ENCODE measurements at places on chromosomes 5 and 9.

- peak; percentile 23 for DNase-seq
Observed at GRCh38 chr5:72624641-72625236, 117.5 kb upstream of the ZNF366 start.

DNA sequence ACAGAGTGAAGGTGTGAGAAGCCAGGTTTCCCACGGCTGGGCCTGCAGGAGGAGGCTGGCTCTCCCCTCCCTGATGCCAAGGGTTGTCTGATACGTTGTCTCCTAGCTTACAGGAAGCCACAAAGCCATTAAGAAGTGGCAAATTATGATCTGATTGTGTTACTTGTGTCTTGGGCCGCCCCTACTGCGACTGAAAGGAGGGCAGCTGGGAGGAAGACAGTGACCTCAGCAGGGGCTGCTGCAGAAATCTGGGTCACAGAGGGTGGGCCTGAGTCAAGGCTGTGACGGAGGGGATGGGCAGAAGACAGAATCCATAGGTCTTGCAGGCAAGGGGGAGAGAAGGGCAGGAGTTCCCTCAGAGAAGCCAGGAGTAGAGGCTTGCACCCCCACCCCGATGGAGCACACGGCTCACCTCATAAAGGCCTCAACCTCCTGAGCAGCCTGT, 145.0 kb downstream of the FSTL4 start:
- no peak for DNase-seq

GRCh38 chr5:636951-637350, 24.8 kb downstream of the CEP72 start:
- DNase-seq: no peak

- no peak for DNase-seq
Observed at GRCh38 chr5:14284392-14285148, 141.4 kb downstream of the TRIO start.

DNA sequence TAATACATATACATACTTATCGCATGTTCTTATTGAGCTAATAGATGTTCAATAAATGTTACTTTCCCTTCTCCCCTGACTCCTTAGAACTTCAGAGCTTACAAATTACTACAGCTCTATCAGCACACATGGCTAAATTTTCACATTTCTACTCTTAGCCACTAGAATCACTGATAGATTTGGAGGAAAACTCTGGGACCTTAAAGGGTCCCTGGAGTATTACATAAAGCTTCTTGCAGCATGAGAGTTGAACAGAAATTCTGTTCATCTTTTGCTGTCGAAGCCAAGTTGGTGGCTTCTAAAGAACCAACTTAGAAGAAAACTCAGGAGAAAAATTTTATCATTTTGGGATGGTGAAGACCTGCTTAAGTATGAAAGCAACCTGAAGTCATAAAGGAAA, 15.5 kb downstream of the B4GALT1 start:
- DNase-seq: no peak

- DNase-seq: peak; percentile 79
Observed at GRCh38 chr5:103526164-103526915, 36.2 kb downstream of the NUDT12 start.

DNA sequence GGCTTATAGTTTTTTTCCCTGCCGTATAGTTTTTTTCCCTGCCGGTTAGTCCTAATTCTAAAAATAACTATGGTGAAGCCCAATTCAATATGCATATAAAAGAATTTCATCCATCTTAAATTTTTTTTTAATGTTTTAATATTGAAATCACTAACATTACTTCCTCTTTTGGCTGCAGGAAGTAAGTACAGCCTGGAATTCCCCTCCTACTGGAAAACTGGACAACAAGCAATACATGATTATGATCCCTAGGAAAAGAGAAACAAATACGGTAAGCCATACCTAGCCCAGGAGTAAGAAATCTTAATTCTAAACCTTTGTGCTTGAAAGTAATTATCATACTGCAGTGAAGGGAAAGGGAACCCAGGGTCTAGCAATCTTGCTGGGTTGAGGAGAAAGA, 119.0 kb downstream of the NR3C1 start:
- no peak for DNase-seq

GRCh38 chr5:40223884-40224402, 455.8 kb upstream of the PTGER4 start:
- DNase-seq: peak; percentile 78

GRCh38 chr9:106019039-106019680, 324.8 kb downstream of the TMEM38B start:
- no peak for DNase-seq

GRCh38 chr5:143561219-143561618, 157.7 kb upstream of the NR3C1 start:
- DNase-seq: no peak

- no peak for DNase-seq
Observed at GRCh38 chr9:99027443-99027842, 77.5 kb upstream of the TGFBR1 start.

GRCh38 chr9:91192381-91193086, 169.2 kb downstream of the AUH start:
- DNase-seq: no peak

GRCh38 chr9:93122721-93123221, 11.3 kb downstream of the NINJ1 start:
- DNase-seq: no peak

DNA sequence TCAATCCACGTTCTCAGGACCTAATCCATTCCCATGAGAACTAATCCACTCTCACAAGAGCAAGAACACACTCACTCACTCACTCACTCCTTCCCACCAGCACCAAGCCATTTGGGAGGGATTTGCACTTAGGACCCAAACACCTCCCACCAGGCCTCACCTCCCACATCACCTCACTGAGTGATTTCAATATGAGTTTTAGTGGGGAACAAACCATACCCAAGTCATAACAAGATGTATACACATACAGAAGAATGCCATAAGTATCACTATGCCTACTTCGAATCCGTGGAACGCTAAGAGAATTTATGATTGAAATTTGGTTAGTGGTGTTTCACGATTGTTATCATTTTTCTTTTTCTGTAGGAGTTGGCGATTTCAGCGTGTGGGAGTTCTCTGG, 29.3 kb upstream of the CTSL start:
- DNase-seq: no peak

GRCh38 chr9:15289603-15290002, 17.4 kb downstream of the TTC39B start:
- no peak for DNase-seq

GRCh38 chr5:149878371-149878770, 66.2 kb downstream of the PDE6A start:
- no peak for DNase-seq

GRCh38 chr5:65970481-65971367, 44.3 kb downstream of the ERBIN start:
- no peak for DNase-seq

GRCh38 chr9:36319806-36320205, 61.6 kb upstream of the GNE start:
- DNase-seq: no peak

- DNase-seq: no peak
Observed at GRCh38 chr5:80251636-80252035, 4.2 kb downstream of the SERINC5 start.

- DNase-seq: peak; percentile 14
Observed at GRCh38 chr9:132973713-132974112, 4.8 kb upstream of the GFI1B start.

DNA sequence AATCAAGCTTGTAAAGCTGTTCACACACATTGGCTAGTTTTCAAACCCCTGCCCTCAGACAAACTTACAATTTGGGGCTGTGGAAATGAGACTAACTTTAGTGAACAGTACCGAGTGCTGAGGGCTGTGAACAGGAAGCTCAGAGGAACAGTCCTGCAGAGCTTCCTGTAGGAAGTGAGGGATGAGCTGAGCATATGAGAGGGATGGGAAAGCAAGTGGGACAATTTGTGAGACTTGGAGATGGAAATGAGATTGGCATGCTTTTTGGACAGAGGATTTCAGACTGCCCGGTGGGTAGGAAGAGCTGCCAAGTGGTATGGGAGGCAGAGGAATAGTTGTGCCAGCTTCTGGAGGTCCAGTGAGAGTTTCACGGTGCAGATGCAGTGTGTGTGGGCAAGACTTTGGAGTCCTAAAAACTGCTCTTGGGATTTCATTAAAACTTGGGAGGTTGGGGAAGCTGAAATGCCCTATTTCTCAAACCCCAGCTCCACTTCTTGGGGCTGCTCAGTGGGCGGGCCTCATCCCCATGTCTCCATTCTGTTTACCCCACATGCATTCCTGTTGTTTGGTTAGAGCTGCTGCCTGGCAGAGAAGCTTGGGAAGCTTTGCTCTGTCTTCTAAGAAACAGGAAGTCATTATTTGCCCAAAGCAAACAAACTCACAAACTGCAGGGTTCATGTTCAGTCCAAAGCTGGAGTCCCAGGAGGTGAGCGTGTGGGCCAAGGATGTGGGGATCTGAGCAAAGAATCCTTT, 267.5 kb downstream of the ZSWIM6 start:
- DNase-seq: peak; percentile 15
